COLO829 (cell line): ENCODE measurements at places on chromosomes 11 and 22.

GRCh38 chr11:68002938-68003845, 705 bp downstream of the UNC93B1 start:
- no peak for DNase-seq

DNA sequence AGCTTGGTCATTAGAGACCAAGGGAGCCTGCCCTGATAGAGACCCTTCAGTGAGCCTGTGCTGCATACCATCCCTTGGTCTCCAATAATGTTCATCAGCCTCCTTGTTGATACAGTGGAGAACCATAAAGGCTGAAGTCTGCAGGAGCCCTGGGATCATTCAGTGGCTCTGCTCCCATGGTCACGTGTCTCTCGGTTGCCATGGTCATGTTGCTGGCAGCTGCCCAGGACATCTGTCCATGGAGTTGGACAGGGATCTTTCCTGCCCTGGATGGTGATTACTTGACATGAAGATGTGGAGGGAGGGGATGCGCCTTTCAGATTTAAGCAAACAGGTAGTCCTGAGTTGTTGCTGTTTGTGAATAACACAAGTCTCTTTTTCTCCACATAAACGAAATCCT, 38.2 kb downstream of the CYB5R2 start:
- no peak for DNase-seq

DNA sequence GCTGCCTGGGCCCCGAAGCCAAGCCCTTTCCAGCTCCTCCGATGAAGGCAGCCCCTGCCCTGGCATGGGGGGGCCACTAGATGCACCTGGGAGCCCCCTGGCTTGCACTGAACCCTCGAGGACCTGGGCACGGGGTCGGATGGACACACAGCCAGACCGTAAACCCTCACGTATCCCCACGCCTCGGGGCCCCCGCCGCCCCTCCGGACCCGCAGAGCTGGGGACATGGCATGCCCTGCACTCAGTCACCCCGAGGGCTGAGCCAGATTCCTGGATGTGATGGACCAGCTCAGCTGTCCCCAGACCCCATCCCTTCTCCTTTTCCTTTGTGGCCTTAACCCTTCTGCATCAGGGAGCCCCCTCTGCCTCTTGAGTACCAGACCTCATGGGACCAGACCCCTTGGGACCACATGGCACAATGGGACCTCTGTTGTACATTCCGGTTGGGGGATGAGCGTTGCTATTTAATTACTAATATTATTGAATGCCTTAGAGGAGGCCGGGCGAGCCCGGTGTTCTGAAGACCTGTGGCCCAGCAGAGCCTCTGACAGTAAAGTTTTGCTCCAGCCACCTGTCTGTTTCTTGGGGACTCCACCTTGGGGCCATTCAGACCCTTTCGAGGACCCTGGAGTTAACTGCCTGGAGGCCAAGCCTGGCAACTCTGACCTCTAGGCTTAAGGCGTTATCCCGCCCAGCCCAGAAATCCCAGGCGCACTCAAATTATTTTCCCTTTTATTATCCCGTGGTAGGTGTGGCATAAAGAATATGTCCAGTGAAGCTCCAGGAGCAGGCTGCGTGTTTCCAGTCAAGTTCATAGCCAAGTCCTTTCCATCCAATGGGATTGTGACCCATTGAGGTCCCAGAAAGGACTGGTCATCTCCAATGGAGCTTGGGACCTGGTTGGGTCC, 3.0 kb downstream of the RASL10A start:
- DNase-seq = peak; percentile 71

- no peak for DNase-seq
These were observed 26.7 kb downstream of the OSBPL5 start for GRCh38 chr11:3138178-3139085.

GRCh38 chr22:21933910-21934309, 18.7 kb downstream of the PPM1F start:
- DNase-seq = no peak

DNA sequence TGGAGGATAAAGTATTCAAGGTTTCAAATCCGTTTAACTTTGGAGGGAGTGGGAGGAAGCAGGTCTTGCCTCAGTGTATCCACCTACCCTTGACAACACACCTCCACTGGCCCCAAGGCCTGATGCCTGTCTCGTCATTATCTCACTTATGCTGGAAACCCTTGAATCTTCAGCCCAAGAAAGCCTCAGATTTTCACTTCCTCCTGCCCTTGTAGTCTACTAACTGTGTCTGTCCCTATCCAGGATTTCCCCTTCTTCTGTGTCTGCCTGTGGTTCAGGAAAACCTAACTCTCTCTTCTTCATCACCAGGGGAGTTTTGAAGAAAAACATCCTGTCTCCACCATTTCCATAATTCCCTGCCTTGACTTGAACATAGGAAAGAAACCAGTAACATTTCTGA, 56.1 kb downstream of the SYT9 start:
- DNase-seq = no peak

DNA sequence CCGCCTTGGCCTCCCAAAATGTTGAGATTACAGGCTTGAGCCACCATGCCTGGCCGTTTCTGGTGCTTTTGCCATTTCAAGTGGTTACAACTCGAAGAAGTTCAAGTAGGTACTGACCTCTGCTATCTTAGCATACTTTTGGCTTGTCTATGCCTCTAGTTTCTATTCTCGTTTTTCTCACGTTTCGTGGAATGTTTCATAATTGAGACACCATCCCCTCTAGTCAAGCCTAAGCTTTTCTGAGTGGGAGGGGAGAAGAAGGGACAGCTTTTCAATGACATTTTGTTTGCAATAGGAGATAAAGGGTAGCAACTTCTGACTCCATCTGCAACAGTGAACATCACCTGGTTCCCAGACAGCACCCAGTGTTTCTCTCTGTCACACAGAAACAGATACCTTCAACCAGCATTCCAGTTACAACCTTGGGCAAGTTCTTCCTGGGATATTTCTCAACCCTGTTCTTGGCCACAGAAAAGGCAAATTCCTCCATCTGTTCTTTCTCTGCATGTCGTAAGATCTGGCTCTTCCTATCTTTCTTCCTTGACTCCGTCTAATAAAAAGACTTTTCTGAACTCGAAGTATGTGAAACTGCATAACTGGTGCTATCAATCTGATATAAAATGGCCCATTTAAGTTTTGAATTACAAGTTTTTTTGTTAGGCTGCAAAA, 25.5 kb downstream of the DDI1 start:
- no peak for DNase-seq

DNA sequence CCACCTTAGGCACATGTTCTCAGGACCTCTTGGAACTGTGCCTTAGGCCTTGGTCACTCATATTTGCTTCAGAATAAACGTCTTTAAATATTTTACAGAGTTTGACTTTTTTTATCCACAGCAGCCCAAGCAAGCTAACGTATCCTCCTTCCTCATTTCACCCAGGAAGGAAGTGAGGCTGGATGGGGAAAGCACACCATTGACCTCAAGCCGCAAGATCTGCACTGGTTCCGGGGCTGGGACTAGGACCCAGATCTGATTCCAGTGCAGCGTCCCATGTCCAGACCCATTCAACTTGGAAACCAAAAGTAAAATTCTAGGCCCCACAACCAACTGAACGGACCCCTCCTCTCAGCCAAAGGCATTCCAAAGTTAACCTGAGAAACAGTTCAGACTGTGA, 2.4 kb upstream of the LGALS12 start:
- DNase-seq = no peak
